ENCODE measurements at places on chromosomes 11 and 22.

DNA sequence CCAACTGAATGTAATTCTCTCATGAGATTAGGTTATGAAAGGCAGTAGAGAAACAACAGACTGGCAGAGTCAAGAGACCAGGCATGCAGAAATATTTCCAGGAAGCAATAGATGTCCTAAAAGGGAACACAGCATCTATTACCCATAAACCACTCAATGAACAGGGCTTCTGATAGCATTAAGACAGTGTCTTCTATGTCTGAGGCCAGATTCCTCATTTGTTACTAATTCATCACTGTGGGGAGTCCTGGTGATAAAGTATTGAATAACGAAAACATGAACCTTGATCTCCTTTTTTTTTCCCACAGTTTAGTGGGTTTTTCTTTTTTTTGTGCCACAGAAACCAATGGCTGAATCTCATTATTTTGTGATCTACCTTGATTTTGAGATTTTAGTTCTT is 339.0 kb downstream of the METTL15 start:
- no peak for DNase-seq

DNA sequence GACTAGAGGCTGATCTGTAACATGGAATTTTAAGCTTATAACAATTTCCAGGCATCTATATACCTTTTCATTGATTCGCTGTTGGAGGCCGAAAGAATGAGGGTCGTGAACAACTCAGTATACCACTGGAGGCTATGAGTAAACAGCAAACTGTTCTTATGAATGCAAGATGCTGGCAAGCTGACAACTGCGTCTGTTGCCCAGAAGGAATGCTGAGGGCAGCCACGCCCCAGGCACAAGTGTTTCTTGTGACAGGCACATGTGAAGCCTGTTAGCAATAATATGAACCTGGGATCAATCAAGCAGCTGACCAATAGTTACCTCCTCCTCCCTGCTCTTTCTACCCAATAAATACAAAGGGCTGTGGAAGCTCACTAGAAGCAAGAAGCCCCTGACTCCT is 15.3 kb downstream of the RTCB start:
- no peak for DNase-seq

GRCh38 chr11:57339328-57339727 is 1.2 kb downstream of the P2RX3 start:
- DNase-seq, result no peak

DNA sequence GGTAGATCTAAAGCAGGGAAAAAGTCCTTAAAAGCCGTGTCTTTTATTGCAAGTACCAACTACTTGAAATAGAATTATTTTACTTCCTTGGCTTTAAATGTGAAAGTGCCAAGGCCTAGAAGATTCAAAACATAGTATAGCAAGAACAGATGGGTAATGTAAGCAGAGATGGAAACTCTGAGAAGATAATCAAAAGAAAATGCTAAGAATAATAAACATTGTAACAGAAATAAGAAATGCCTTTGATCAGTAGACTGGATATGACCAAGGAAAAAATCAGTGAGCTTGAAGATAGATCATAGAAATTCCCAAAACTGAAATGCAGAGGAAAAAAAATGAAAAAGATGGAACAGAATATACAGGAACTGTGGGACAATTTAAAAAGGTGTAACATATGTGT is 113.1 kb downstream of the BLID start:
- no peak for DNase-seq

GRCh38 chr22:28600546-28601143 is 79.0 kb downstream of the TTC28 start:
- no peak for DNase-seq

DNA sequence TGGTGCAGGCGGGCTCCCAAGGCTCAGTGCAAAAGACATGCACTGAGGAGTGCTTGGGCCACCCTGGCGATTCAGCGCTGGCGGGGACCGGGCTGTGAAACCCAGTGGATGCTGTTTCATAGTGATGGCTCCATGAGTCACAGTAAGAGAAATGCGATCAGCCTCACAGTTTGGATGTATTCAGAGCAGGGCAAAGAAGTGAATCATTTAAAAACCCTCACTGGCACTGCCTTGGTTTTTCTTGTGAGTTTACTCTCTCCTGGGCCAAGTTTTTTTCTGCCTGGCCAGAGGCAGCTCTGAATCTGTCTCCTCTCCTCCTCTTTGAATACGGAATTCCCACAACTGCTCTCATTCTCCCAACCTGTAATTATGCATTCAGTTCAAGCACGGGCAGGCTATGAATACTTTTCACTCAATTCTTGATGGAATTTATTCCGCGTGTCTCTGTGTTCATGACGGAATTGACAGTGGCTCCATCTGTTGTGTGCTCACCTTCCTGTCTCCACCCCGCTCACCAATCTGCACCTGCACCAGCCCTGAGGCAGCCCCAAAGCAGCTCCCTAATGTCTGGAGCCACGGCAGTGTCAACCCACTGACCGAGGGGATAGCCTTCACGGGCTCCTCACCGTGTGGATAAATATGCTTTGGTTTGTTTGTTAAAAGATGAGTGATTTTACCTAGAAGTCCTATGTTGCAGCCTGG is 14.9 kb downstream of the ADAMTS8 start:
- DNase-seq, result peak; percentile 21

GRCh38 chr11:65700399-65700798 is 11.7 kb upstream of the KAT5 start:
- no peak for DNase-seq

GRCh38 chr11:102157219-102157618 is 47.0 kb downstream of the YAP1 start:
- no peak for DNase-seq
